ENCODE measurements at places on chromosomes 16 and 17.

DNA sequence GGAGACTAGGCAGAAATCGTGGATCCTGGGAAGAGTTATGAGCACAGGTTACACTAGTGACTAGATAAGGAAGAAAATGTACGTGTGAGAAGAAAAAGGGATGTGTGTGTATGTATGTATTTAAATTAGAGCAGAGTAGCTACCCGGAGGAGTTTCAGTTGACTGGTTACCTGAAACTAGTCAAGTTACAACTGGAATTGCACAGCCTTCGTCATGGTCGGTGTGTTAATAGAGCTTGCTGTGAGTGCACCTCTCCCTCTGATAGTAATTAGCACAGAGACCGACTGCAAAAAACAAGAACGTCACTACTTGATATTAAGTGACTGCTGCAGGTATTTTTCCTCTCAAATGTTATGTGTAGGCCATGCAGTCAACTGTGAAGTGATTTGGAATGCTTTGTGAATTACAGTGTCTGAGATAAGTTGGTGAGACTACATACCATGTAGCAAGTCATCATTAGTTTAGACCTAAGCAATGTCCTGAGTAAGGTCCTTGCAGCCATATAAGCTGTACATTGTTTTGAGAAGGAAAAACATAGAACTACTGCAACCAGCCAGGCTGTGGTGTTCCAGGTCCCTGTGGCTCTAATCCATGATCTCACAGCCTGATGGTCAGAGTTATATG lies 95.7 kb downstream of the WNT3 start:
- no peak for DNase-seq

DNA sequence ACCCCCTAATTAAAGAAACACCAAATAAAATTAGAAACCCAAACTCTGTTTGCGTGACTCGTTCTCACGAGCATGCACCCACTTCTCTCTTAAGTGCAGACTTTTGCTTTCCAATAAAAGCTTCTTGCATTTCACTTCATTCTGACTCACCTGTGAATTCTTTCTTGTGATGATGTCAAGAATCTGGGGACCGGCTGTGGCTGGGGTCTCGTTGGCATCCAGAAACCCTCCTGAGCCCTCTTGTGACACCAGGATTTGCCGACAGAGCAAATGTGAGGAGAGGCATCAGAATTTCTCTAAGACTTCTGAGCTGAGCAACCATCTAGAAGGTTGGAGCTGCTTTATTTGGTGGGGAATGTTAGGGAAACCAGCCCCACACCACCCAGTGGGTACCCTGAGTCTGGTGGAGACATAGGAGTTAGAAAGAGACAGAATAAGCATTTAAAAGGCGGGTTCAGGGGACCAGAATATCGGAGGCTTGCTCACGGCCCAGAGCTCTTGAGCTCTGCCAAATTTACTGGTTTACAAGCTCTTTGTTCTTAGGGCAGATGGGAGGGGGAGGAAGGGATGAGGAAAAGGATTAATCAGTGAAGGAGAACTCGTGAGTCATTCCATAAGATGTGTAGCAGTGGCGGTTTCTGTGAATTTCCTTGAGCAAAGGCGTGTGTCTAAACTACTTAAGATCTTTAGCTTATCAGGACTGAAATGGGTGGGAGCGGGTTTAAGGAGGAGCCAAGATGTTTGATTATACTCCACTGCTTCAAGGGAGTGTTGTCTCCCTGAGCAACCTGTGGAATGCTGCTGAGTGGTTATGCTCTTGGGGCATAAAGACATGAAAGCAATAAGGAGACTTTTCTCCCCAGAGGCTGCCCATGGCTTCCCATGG lies 24.2 kb upstream of the TMC5 start:
- no peak for DNase-seq

DNA sequence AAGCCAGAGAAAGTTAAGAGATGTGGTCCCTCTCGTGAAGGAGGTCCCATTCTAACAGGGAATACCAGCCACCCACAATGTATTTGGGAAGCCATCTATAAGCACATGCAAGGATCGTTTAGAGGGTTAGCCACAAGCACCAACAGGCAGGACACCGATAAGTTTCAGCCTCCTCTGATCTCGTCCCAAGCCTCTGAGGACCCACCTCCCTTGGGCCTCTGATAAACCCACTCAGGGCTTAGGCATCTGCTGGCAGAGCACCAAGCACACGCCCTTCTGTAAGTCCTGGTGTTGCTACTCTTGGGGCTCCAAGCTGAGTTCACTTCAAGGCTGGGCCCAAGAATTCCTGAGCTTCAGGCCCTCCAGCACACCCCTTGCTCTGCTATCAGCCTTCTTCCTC lies 5.4 kb upstream of the PNPO start:
- DNase-seq, result peak; percentile 24

DNA sequence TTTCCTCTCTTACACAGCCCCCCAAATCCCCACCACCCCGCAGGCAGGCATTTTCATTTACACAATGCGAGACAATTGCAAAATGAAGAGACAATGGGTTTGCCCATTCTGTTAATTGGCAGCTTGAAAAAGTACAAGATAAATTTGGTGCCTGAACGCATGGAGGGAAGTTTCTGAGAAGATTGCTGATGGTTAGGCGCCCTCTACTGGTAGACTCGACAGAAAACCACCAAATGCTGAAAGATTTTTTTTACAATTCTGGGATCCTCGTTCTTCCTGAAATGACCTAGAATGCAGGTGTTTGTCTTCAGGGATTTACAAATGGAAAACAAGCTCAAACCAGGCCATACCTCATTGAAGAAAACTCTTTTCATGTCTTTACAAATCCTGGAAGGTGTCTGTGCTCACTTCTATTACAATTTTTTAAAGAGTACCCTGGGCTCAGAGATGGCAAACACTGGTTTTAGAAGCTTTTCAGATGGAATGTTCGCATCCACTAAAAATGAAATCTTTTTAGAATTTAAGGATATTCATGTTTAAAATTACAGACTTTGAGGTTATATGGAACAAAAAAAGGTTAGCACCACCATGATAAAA lies 338.5 kb downstream of the PMP22 start:
- DNase-seq, result no peak

DNA sequence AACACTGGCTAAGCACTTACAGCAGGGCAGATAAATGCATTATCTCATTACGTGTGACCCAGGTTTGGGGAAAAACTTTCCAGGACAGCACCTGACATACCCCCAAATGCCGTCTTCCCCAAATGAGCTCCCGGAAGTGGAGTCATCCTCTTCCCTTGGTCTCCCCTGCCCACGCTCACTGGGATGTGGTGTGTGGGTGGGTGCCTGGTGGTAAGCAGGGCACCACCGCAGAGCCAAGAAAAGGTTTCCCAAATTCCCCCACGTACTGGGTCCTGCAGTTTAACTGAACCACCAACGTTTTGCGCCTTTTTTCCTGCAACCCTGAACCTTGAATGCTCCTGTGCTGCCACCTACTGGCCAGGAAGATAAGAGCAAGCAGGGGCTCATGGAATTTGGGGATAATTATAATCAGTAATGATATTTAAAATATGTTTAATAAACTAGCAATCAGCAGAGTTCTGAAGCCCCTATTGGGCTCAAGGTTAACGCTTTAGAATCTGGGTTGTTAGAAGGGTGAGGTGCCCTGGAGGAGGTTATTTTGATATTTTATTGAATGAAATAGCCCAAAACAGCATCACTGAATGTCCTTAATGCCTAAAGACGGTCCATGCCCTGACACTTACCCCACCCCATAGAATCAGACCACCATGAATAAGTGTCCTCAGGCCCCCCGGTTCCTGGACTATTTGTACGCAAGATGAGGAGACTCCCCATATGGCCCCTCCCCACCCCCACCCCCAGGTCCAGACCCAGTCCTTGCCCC lies 8.0 kb downstream of the SPPL2C start:
- DNase-seq, result no peak

GRCh38 chr17:46788796-46789195 lies 29.7 kb downstream of the WNT3 start:
- no peak for DNase-seq

DNA sequence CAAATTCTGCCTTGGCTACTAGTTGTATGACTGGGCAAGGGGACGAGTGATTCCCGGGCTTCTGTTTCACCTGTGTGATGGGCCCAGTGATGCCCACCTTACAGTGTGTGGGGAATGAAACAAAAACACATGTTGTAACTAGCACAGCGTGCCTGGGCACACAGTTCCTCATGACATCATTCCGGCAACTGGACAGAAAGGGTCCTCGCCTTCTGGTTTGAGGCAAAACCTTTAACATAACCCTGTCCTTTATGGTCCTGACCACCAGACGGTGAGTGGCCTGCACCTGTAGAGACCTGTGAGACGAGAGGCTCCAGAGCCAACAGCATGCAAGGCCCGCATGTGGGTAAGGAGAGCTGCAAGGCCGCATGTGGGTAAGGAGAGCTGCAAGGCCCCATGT lies 7.7 kb upstream of the SLC38A8 start:
- no peak for DNase-seq

DNA sequence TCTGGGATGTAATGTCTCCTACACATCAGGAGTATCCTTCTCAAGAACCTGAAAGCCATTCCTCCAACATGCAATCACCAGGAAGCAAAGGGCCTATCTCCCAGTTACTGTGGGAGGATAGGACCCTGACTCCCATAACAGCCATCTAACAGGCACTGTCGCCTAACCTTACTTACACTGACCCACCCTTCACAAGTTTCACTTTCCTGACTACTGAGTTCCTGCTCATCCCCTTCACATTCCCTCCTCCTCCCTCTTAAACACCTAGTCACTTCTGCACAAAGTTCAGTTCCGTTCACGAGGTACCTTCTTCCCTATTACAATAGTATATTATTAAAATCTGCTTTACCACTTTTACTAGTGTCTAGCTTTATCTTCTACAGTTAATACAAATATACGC lies 1.3 kb downstream of the C17orf67 start:
- no peak for DNase-seq

DNA sequence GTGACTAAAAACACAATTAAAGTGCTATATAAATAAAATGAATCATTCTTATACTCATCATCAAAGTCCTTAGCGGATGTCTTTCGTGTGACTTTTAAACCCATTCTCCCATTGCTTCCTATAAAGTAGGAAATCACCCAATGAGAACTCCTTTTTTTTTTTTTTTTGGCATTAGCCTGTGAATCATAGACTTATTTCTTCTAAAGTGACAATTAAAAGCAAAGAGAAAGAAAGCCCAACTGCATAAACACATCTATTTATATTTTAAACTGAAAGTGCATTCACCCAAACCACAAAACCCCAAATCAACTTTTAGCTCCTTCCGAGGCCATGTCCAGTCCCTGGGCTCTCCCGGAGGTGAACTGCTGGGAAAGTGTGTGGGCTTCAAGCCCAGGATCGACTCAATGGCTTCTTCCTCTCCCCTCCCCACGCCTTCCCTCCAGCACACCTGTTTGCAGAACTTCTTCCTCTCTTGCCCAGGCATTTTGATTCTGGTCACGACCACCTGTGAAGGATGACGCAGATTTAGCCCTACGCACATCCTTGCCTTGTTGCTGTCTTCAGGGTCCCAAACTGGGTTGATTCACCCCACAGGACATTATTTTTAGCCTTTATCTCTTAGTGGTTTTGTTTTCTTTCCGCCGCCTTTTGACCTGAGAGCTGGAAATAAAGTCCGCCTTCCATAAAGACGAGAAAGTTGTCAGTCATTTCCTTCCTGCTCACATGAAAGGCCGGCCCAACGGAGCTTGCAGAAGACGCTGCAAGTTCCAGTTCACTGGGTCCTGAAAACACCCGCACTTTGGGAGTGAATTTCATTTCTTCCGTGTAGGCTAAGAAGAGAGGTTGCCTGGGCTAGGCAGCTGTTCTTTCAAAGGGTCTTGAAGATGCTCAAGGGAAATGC lies 166.8 kb downstream of the MAP2K6 start:
- no peak for DNase-seq

DNA sequence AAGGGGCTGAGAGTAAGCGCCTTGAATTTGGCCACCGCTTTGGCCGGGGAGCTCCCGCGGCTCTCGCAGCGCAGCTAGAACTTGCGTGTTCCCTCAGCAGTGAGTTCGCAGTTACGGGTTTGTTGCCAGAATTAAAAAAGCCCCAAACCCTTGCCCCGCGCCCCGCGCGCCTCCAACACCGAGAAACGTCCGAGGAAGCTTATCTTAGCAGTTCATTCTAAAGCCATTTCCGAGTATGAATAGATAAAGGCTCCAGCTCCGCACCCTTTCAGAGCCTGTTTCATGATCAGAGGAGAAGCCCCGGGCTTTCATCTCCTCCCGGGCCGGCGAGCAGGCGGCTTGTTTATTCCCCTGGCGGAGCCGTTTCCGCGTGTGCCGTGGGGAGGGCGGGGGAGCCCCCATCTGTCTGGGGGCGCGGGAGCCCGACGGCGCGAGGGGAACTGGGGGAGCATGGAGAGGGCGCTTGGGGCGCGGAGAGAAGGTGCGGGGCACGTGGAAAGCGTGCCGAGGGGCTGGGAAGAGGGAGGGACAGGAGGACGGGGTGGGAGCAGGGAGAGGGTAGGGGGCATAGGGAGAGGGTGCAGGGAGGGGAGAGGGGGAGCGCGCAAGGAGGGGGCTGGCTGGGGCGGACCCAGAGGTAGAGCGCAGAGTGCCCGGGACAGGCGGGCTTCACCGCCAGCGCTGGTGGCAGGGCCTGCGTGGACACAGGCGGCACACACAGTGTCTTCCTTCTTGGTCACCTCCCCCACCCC lies 9.9 kb downstream of the TBX4 start:
- DNase-seq, result no peak

- DNase-seq, result no peak
Observed at GRCh38 chr16:88295671-88296436, 86.9 kb upstream of the ZNF469 start.

DNA sequence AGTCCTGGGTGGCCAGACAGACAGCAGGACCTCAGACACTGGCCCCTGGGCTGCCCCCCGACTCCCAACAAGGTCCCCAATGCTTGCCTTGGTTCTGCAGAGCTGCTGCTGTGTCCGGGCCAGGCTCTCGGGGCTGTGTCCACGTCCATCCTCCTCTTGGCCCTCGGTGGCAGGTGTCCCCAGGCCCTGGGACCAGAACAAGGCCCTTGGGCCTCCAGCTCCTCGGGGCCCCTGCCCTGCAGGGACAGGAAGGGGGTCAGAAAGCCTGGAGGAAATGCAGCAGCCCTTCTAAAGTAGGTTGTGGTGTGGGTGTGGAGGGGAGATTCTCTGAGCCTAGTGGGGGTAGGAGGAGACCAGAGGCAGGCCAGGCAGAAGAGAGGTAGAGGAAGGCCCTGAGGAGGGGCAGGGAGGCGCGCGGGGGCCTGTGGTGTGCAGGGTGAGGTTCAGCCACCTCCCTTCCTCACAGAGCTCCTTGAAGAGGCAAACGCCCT lies 2.5 kb upstream of the AXIN1 start:
- no peak for DNase-seq

DNA sequence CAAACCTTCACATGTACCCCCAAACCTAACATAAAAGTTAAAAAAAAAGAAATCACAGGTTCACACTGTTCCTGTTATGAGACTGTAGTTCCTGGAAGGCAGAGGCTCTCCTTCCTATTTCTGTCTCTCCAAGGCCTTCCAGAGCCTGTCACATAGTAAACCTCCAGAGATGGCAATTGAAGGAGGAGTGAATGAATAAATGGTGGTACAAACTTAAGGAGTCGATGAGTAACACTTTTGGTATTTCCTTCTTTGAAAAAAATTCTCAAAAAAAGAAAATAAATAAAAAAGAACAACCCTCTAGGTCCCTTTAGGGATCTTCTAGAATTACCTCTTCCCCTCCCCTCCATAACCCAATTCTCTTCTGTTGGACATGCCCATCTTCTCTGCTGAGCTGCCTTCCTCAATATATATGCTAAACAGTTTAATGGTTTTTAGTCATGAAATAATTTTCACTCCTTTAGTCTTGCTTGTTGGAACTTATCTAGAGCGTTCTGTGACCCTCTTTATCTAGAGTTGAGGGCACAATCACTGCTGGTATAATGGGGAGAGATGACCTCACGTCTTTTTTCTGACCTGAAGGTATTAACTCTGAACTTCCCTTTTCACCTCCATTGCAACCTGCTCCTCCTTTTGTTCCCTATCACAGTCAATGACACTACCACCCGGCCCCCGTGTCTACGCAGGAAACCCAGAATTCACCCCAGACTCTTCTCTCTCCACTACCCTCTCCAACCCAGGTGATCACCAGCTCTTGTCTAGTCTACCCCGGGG lies 1.7 kb upstream of the TAF15 start:
- DNase-seq, result peak; percentile 26

Data from BJ (cell line).